ENCODE measurements at places on chromosomes 12 and 14. TPM values are rescaled to one million over a fixed set of nuclear protein-coding genes. Genes with fewer than 3 reads are reported as not detected.
A peak's percentile ranks its signal among the peaks of the same experiment; 100 is the strongest.

DNA sequence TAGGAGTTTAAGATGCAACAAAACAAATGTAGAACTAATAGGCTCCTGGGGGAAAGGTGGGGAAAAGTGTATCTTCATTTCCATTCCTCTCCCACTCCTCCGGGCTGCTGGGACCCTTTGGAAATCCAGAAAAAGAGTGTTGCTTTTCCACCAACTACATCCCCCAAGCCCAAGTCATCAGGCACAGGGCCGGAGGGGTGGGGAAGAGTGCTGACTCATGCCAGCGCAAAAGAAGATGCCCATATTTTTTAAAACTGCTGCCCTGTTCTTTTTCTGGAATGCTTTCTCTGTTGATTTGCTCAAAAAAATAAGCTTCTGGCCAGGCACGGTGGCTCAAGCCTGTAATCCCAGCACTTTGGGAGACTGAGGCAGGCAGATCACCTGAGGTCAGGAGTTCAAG, 70.9 kb downstream of the TBK1 start:
- DNase-seq, result peak; percentile 31
- no peak overlapping the region for H3K27ac ChIP-seq
- no peak overlapping the region for H3K4me3 ChIP-seq
- H3K4me1 ChIP-seq, result peaks cover 8% of the 10 kb centered on the region
- H3K36me3 ChIP-seq, result no peaks in the 10 kb centered on the region

GRCh38 chr14:50366115-50366514, 30.6 kb downstream of the CDKL1 start:
- no peak for DNase-seq
- no peaks in the 10 kb centered on the region for H3K36me3 ChIP-seq
- no peak overlapping the region for H3K27ac ChIP-seq
- no peak overlapping the region for H3K4me3 ChIP-seq

DNA sequence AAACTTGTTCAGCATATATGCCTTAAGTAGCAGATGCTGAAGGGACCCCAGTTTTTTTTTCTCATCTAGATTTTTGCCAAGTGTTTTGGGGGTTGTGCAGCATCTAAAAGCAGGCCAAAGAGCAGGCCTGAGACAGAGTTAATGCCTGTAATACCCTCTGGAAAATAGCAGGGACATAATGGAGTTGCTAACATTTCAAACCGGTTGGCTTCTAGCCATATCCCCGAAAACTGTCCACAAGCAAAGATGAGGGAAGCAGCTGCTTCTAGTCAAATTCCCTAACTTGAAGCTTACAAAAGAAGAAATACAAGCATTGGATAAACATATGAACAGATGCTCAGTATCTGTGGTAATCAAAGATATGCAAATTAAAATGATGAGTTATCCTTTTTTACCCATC, 52.1 kb upstream of the AEBP2 start:
- no peak for DNase-seq
- H3K4me3 ChIP-seq, result no peak overlapping the region
- H3K27me3 ChIP-seq, result no peaks in the 10 kb centered on the region

- H3K36me3 ChIP-seq, result no peaks in the 10 kb centered on the region
- no peak overlapping the region for H3K4me3 ChIP-seq
- no peak for DNase-seq
- no peaks in the 10 kb centered on the region for H3K27me3 ChIP-seq
Observed at GRCh38 chr12:16492820-16493797, 112.9 kb downstream of the LMO3 start.

The SERPINA9 gene
- 0.22 TPM for total RNA-seq

- DNase-seq, result no peak
- no peaks in the 10 kb centered on the region for H3K36me3 ChIP-seq
- no peak overlapping the region for H3K27ac ChIP-seq
- no peaks in the 10 kb centered on the region for H3K27me3 ChIP-seq
- no peak overlapping the region for H3K4me3 ChIP-seq
Observed at GRCh38 chr12:115049614-115050013, 365.6 kb upstream of the TBX3 start.

The GARIN6 gene
- total RNA-seq, result not detected

DNA sequence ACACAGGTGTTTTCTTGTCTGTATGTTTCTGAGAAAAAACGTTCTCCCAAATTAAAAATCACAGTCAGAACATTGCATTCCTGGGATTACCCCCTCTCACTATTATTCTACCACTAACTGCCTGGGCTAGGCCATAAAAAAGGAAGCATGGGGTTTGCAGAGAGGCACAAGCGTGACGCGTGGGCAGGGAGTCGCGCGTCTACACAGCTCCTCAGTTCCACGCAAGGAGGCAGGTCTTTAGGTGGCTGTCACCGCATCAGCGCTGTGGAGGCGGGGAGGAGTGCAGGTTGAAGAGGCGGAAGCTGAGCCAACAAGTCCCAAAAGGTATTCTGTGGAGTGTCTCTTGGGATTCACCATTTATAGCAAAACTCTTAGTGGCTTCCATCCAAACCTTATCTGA, 109.9 kb downstream of the RIMBP2 start:
- H3K27ac ChIP-seq, result no peak overlapping the region
- no peak for DNase-seq
- H3K27me3 ChIP-seq, result no peaks in the 10 kb centered on the region
- no peaks in the 10 kb centered on the region for H3K4me1 ChIP-seq

The FITM1 gene
- total RNA-seq, result not detected

- peak; percentile 78 for DNase-seq
- H3K36me3 ChIP-seq, result peaks cover 17% of the 10 kb centered on the region
- peak overlapping the region; percentile 97 for H3K27ac ChIP-seq
- no peaks in the 10 kb centered on the region for H3K27me3 ChIP-seq
Observed at GRCh38 chr12:54259194-54260011, 20.5 kb downstream of the CBX5 start.

DNA sequence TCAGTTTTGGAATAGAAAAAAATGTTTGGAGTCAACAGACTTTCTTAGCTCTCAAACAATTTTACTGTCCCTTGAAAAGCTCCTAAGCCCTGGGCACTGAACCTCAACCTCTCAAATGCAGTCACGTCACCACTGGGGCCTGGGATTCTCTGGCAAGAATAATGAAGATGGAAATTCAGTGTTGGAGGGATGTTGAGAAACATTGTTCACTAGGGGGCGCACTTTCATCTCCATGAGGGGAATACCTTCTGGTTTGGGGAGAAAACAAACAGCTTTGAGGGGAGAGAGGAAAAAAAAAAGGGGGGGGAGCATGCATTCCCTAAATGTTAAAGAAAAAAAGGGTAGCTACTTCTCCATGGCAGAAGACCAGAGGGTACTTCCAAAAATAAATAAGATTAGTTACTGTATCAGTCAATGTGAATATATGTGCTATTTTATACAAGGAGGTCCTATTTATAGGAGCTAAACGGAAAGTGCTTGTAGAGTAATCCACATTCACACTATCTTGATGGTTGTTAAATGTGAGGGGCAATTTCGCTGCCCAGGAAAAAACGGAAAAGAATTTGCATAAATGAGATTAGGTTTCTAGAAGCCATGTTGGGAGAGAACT, 5.8 kb upstream of the TBPL2 start:
- no peak overlapping the region for H3K4me3 ChIP-seq
- peak; percentile 61 for DNase-seq
- H3K27me3 ChIP-seq, result no peaks in the 10 kb centered on the region
- peak overlapping the region; percentile 82 for H3K27ac ChIP-seq
- no peaks in the 10 kb centered on the region for H3K36me3 ChIP-seq

GRCh38 chr14:78851189-78851588, 681.0 kb downstream of the NRXN3 start:
- no peaks in the 10 kb centered on the region for H3K27me3 ChIP-seq
- no peak for DNase-seq
- no peak overlapping the region for H3K4me3 ChIP-seq
- no peak overlapping the region for H3K27ac ChIP-seq
- no peaks in the 10 kb centered on the region for H3K36me3 ChIP-seq
- H3K4me1 ChIP-seq, result no peaks in the 10 kb centered on the region

GRCh38 chr12:30880813-30881212, 45.7 kb upstream of the TSPAN11 start:
- H3K36me3 ChIP-seq, result no peaks in the 10 kb centered on the region
- DNase-seq, result no peak
- no peak overlapping the region for H3K27ac ChIP-seq
- H3K4me1 ChIP-seq, result no peaks in the 10 kb centered on the region

DNA sequence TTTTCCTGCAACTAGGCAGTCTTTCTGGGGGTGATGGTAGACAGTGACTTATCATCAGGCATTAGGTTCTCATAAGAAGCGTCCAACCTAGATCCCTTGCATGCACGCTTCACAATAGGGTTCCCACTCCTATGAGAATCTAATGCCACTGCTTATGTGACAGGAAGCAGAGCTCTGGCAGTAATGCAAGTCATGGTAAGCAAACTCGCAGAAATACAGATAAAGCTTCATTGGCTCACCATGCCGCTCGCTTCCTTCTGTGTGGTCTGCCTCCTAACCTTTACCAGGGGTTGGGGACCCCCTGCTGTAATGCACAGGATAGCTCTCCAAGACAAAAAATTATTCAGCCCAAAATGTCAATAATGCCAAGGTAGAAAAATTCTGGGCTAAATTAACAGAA, 864.2 kb downstream of the TRHDE start:
- no peaks in the 10 kb centered on the region for H3K27me3 ChIP-seq
- no peaks in the 10 kb centered on the region for H3K4me1 ChIP-seq
- no peaks in the 10 kb centered on the region for H3K36me3 ChIP-seq
- no peak for DNase-seq

The PAN2 gene
- total RNA-seq, result 15.4 TPM

The NCAPD2 gene
- total RNA-seq, result 18.6 TPM

DNA sequence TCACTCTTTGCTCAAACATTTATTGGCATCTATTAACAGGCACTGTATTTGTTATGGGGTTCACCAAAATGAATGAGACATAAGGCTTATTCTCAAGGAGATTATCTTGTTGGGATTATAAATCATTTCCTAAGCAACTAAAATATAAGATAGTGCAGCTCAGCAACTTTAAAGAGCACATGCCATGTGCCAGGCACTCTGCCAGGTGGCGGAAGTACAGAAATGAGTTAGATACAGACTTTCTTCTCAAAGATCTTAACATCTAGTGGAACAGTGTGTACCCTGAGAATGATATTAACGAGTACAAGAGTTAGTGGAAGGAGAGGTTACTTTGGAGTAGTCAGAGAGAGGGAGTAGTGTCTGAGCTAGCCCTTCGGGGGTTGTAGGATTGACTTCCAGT, 28.4 kb upstream of the TOMM20L start:
- H3K4me3 ChIP-seq, result no peak overlapping the region
- peaks cover 23% of the 10 kb centered on the region for H3K36me3 ChIP-seq
- DNase-seq, result no peak
- H3K4me1 ChIP-seq, result no peaks in the 10 kb centered on the region
- H3K27ac ChIP-seq, result no peak overlapping the region

The ASCL1 gene
- total RNA-seq, result not detected

DNA sequence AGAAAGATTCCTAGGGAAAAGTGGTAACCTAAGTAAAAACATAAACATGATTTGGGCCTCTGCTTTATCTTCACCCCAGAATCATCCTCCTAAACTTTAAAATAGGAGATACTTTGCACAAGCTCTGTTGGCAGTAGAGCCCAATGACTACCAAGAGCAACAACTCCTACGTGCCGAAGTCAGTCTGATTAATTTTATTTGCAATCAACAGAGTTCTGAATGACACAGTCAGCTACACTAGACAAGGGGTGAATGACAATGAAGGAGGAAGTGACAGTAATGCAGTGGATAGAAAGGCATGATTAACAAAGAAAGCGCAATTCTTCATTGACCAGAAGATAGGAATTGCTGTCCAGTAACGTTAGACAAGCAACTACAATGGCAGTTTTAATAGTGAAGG, 957.9 kb upstream of the USP15 start:
- no peak overlapping the region for H3K27ac ChIP-seq
- no peak for DNase-seq
- no peaks in the 10 kb centered on the region for H3K27me3 ChIP-seq
- H3K36me3 ChIP-seq, result no peaks in the 10 kb centered on the region
- H3K4me1 ChIP-seq, result no peaks in the 10 kb centered on the region

All from astrocyte (in vitro differentiated cells and primary cell).